ENCODE measurements at places on chromosomes 7 and 10.

DNA sequence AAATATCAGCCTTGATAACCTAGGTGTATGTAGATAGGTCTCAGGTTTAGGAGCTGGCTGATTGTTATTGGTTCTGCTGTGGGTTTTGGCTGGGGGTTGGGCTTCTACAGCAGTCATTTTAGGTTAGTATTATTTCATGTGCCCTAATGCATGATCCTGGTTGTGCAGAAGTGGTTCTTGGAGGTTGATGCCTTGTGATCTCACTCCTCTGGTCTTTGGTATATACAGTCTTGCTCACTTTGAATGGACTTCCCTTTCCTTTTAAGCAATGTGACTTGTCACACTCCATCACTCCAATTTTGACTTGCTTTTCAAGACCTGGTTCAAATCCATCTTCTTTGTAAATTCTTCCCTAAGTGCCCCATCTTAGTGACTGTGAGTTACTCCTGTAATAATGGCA is 188.9 kb downstream of the LRMDA start:
- no peak for DNase-seq

DNA sequence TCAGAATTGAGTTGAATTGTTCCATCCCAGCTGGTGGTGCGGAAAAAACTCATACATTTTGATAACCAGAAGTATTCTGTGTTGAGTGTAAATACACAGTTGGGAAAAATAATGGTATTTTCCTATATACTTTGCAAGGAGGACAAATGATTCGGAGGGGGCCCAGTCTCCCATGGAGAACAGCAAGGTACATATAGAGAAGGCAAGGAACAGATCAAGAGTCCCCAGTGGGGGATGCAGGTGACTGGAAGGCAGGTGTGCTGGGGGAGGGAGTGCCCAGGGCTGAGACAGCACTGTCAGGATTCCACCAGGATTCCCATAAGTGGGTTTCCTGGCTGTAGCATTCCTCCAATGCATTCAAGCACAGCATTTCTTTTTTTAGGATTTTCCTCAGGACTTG is 10.8 kb upstream of the ADCY1 start:
- no peak for DNase-seq

- DNase-seq: no peak
Measured at GRCh38 chr7:15087771-15088170, 185.2 kb upstream of the DGKB start.

- no peak for DNase-seq
Measured at GRCh38 chr7:30796105-30796869, 25.1 kb downstream of the MINDY4 start.

DNA sequence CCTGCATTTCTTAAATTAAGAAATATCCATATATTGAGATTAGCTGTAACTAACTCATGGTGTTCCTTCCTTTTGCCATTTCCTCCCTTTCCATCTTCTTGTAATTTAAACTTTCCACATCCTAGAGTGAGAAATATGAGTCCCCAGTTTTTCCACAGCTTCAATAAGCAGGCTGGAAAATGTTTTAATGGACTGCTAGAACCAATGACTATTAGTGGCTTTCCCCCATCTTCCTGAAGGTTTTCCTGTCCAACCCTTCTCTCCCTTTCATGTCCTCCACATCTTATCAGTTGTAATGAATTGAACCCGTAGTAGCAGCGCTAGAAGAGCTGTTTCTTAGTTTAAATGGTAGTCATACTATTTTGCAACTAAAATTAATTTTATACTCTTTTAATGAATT is 145.7 kb downstream of the AHR start:
- no peak for DNase-seq

- DNase-seq: no peak
Measured at GRCh38 chr7:88090240-88090639, 129.6 kb downstream of the SRI start.

DNA sequence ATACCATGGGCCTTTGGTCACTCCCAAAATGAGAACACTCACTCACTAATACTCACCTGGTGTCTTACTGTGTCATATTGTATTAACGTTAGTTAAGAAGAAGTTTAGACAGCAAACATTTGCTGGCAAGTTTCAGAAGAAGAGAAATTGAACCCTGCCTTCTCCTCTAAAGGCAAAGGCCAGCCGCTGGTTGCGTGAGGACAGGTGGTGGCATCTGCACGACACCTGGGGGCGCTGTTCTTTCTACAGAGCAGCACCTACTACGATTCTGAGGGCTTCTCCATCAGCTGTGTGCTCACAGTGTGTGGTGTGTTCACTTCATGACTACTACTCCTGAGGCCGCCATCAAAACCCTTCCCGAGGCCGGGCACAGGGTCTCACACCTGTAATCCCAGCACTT is 17.9 kb upstream of the CLEC2L start:
- peak; percentile 54 for DNase-seq

GRCh38 chr10:58963101-58963534 is 213.3 kb upstream of the PHYHIPL start:
- peak; percentile 46 for DNase-seq

GRCh38 chr7:158345731-158346130 is 241.9 kb downstream of the PTPRN2 start:
- no peak for DNase-seq

DNA sequence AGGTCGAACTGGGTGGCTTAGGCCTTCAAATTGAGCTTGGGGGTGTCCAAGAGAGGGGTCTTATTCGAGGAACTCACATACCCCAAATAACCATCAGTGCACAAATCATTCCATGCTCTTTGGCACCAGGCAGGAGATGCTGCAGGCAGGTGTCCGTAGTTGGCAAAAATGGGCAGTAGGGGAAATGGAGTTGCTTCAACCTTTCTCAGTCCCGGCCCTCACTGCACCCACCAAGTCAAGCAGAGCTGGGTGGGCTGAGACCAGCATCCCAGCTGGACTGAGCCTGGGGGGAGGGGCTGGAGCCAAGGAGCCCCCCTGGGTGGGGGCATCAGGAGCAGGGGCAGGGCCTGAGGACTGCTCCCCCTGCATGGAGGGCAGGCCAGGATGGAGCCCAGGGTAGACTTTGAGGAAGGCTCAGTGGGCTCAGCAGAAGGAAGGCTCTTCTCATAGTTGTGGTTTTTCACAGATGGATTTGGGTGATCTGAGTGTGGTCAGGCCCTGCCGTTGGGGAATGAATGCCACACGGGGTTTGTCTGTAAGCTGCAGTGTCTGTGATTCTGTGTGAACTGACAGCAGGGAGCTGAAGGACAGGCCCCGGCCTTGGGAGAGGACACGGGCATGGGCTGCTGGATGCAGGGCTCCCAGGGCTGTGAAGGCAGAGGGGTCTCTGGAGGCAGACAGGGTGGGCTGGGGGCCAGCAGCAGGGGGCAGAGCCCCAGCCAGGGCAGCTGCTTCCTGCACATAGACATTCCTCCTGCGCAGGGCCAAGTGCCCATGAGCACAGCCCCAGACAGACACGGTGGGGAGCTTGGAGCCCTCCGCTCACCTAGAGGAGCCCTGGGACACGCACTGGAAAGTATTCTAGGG is 144.5 kb downstream of the ADCY1 start:
- no peak for DNase-seq

- DNase-seq: no peak
Measured at GRCh38 chr10:58512491-58513187, at the start of gene BICC1. Gene BICC1 (plus strand): TSS chr10:58512872. CDS start chr10:58513144, 272 bp downstream.

DNA sequence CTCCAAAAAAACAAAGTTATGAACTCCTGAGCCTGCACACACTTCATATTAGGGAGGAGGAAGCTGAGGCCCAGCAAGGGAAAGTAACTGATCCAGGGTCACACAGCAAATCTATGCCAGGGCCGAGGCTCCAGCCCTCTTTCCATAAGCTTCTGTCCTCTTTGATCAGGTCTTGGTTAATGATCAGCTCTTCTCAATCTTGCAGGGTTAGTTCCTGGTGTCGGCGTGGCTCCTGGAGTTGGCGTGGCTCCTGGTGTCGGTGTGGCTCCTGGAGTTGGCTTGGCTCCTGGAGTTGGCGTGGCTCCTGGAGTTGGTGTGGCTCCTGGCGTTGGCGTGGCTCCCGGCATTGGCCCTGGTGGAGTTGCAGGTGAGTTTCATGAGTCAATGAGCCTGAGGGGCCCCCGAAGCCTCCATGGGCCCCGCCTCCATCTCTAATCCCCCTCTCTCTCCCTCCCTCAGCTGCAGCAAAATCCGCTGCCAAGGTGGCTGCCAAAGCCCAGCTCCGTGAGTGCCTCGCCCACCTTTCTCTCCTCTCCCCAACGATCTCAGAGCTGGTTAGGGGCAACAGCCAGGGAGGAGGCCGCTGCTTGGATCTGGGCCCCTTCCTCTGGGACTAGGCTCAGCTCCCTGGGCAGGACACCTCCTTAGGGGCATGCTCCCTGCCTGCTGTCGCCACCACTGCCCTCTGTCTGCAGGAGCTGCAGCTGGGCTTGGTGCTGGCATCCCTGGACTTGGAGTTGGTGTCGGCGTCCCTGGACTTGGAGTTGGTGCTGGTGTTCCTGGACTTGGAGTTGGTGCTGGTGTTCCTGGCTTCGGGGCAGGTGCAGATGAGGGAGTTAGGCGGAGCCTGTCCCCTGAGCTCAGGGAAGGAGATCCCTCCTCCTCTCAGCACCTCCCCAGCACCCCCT is 23.7 kb upstream of the LIMK1 start:
- DNase-seq: no peak

GRCh38 chr7:91034459-91035368 is 229.5 kb upstream of the FZD1 start:
- peak; percentile 77 for DNase-seq

GRCh38 chr10:83603708-83604107 is 535.6 kb upstream of the GHITM start:
- no peak for DNase-seq

DNA sequence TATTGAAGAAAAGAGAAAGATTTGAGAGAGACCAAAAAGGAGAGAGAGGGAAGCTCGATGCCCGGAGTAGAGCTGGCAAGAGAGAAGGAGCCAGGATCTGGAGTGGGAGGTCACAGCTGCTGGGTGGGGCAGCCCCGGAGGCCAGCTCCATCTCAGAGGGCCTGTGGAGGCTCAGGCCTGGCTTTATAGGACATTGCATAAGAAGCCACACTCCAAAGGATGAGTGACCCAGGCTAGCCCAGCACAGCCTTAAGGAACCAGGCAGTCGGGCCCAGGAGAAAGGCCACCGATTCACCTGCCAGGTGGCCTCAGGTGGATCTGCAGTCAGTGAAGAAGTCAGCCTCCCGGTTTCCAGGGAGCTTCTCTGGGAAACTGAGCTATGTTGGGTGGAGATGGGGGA is 676 bp downstream of the PLAC9 start:
- DNase-seq: no peak

GRCh38 chr10:96380821-96381220 is 22.0 kb upstream of the OPALIN start:
- no peak for DNase-seq

GRCh38 chr7:128122576-128123290 is 91.5 kb upstream of the LRRC4 start:
- no peak for DNase-seq

- DNase-seq: no peak
Measured at GRCh38 chr10:58740620-58741369, 228.1 kb downstream of the BICC1 start.

- DNase-seq: no peak
Measured at GRCh38 chr7:129517931-129518330, 15.6 kb downstream of the SMKR1 start.

GRCh38 chr7:130397051-130397757 is 16.9 kb downstream of the CPA1 start:
- DNase-seq: no peak

DNA sequence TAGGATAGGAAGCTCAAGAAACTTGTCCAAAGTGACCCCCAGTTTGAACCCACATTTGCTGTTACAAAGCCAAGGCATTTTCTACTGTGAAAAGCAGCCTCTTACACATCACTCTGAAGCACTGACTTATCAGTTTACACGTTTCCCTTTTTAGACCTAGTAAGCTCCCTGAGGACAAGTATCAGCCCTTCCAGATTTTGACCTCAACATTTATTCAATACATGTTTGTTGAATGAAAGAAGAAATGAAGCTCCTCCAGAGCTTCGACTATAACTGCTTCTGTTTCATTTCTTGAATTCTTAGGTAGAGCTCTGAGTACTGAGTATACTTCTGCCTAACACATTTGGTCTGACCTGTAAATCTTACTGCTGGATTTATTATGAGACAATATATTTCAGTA is 2.7 kb downstream of the WASL start:
- DNase-seq: no peak

DNA sequence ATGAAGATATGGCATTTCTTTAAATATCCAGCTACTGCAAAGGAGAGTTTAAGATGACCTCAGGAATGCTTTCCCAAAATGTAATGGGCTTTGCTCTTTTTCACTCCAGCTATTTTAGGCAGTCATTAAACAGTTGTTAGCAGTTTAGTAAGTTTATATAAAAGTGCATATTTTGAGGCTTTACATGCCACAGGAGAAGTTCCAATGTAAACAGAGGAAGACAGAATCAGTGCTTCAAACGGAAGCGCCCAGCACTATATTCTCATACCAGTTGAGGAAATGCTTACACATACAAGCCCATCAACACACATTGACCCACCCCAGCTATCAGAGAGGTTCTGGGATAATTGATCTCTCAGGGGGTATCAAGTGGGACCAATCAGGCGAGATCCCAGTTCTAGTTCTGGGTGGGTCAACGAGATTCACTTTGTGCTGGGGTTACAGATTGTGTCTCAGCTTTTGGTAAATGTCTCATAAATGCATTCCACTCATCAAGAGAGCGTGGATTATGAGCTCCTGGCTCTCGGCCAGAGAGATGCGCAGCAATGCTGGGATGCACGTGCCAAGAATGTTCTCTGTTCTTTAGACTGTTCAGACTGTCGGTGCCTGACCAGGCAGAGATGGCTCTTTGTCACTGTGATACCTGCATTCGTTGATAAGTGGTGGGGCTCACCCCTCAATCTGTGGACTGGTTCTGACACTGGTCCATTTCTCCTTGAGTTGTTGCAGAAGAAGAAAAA is 55.0 kb downstream of the CACNB2 start:
- DNase-seq: no peak

DNA sequence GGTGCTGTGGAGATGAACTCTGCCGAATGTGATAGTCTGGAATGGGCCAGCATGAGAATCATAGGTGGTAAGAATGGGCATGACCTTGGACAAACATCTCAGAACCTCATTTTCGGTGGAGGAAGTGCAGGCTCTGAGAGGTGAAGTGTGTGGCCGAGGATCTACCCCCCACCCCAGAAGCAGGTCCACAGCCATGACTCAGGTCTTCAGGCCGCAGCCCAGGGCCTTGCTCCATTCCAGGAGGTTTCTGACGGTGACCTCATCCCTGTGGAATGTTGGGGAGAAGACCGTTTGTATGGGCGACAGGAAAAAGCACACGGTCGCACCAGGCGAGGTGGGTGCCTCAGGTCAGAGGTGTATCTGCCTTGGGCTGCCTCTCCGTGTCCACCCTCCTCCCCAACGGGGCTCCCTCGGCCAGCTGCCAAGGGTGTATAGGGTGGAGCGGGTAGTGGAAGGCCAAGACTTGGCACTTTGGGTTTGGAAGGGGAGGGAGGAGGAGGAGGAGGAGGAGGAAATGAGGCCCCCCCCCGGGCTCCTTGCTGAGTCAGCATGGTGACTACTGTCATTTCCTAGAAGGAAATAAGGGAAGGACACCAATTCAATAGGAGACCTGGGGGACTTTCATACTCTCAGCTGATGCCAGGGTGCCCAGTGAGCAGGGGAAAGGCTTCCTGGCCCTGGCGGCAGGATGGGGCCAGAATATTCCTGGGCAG is 168.0 kb upstream of the RHEB start:
- no peak for DNase-seq

GRCh38 chr7:27520815-27521790 is 141.6 kb downstream of the HIBADH start:
- DNase-seq: no peak

Data from NAMALWA (cell line).